ENCODE measurements at places on chromosomes 13 and 19.
A peak's percentile ranks its signal among the peaks of the same experiment; 100 is the strongest.

DNA sequence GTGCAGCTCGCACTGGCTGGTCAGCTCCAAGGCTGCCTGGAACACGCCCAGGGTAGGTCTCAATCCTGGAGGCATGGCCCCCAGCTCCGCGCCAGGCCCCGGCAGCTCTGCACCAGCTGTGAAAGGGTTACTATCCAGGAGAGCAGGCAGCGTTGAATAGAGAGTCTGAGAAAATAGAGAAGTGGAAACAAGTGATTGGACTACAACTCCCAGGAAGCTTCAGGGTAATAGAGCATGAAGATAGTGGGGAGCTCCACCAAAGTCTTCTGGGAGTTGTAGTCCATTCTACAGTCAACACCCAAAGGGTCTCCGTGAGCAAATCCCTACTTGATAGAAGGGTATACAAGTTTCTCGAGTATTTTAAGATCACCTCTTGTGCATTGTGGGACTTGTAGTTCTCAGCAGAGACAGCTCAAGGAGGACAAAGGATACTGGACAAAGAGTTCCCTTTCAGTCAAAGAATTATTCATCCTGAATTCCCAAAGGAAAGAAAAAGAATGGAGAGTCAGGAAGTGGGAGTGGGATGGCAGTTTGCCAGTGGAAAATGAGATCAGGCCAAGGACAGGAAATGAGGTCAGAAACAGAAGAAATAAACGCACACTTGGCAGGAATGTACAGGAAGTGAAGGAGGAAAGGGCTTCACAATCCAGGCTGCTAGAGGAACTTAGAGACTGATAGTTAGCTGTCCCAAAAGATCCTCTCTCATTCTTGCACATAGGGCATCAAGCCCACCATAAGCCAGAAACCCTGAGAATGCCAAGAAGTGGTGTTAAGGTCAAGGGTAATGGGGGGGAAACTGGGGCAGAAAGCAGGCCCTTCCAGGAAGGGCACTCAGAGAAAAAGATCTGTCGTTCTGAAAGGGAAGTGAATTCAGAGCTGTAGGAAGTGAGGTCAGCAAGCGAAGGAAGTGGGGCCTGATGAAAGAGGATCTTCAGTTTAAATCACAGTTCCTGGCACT lies 5.5 kb upstream of the MAMSTR start:
- DNase-seq: peak; percentile 97

DNA sequence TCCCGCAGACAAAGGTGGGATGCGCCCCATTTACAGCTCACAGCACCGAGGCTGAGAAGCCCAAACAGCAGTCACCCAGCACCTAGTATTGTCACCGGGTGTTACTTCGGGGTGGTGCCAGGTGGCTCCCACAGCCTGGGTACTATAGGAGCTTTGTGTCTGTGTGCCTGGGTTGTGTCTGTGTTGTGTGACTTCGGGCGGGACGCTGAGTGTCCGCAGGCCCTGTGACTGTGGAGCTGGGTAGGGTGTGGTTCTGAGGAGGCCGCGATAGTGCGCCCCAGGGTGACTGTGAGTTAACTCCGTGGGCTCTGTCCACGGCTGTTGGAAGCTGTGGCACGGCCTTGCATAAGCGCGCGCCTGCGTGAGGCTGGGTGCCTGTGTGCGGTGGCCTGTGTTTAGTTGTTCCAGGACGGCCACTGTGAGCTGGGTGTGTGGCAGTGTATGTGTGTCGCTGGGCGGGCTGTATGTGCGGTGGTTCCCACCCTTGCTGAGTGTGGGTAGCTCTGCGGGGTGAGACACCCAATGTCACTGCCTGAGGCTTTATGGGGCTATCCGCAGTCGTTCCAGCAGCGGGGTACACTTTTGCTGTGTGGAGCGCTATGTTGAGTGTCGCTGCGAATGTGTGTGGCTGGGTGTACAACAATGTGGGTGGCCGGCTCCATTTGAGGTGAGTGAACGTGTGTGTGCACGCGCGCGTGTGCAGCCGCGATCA lies 559 bp upstream of the SSBP4 start:
- peak; percentile 72 for DNase-seq

- DNase-seq: no peak
Measured at GRCh38 chr13:71661921-71662320, 205.1 kb downstream of the DACH1 start.

GRCh38 chr19:44741841-44742329 lies 6.6 kb upstream of the BCL3 start:
- DNase-seq: peak; percentile 98

- DNase-seq: no peak
Measured at GRCh38 chr13:98110749-98111148, 32.1 kb upstream of the FARP1 start.

DNA sequence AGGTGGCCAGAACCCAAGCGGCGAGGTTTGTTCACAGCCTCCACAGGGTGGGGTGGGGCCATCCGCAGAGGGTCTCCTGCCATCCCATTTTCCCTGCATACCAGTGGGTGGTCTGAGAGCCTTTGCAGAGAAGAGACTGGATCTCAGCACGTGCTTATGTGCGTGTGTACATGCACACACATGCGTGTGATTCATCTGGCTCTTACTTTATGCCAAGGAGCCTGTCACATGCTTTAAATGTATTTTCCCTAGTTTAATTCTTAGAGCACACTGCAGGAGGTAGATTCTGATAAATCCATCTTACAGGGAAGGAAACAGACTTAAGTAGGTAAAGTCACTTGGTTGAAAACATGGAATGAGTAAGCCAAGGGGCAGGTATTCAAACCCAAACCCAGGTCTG lies 47.1 kb downstream of the CAPN12 start:
- no peak for DNase-seq

- DNase-seq: peak; percentile 76
Measured at GRCh38 chr19:13597640-13598039, 91.4 kb upstream of the CACNA1A start.

DNA sequence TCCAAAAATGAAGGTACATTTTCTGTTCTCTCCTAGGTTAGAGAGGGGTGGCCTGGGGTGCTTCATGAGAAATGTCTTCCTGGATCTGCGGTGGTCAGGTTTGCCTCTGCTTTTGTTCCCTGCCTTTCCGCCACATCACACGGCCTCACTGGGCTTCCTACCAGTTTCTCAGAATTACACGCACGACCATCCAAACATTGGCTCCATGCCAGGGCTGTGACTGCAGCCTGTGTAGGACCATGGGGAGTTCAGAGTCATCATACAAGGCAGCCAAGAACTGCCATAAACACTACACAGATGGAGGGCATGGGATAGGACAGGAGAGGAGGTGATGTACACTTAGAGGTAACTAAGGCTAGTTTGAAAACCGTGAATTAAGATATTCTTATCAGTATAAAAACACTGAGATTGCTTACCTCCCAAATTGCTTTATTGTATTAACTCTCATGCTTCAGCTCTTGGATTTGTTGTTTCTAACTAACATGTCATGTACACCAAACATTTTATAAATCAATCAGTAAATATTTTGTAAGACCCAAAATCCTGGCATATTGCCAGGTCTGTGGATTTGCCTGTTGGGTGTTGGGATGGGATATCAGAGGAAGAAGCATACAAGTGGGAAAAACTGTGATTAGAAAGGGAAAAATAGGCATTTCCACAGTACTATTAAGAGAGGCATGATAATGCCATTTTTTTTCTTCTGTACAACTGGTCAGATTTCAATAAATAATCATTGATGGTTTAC lies 45.2 kb downstream of the CDADC1 start:
- DNase-seq: peak; percentile 55

GRCh38 chr13:55230570-55230908 lies 1910.2 kb upstream of the PRR20A start:
- DNase-seq: no peak

DNA sequence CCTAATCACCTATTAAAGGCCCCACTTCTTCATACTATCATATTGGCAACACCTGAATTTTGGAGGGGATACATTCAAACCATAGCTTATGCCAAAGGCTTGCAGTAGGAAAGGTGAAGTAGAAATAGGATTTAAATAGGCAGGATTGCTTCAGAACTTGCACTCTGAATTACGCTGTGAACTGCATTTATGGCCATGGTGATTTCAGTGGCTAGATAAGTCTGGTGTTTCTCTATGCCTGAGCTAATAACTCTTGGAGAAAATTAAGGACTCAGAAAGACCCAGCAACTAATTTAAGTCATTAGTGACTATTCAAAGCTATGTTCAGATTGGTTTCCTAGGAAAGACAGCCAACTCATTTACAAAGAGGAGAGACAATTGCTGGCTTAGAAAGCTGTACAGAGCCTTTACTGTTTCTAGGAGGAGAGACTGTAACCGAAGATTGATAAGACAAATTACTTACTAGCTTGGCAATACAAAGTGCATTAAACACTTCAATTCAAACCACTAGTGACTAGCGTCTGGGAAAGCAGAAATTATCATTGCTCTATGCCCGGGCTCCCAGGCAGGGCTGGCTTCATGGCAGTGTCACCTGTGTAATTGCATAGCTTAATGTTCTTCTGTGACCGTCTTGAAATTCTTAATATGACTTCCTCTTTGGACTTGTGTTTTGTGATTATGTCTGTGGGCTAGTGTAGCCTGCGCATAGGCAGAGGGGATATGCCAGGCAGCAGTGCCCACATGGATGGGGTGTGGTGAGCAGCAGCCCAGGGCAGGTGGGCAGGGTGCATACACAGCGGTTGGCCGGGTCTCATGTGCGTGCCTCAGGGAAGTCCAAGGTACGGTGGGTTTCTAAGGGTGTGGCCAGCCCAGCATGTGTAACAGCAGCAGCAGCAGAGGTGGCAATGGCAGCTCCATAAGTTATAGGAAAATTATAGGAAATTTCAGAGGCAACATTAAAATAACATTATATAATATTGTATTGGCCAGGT lies 60.1 kb downstream of the KL start:
- DNase-seq: no peak

DNA sequence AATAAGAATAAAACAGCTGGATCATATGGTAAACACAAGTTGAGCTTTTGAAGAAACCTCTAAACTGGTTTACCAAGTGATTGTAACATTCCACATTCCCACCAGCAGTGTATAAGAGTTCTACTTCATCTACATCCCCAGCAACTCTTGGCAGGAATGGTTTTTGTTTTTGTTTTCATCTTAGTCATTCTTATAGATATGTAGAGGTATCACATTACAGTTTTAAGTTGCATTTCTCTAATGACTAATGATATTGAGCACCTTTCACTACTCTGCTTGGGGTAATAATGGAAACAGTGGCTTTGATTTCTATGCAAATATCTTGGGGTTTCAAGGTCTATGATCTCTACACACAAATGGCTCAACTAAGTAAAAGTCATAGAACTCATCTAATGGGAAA lies 614.5 kb downstream of the TBC1D4 start:
- DNase-seq: no peak

DNA sequence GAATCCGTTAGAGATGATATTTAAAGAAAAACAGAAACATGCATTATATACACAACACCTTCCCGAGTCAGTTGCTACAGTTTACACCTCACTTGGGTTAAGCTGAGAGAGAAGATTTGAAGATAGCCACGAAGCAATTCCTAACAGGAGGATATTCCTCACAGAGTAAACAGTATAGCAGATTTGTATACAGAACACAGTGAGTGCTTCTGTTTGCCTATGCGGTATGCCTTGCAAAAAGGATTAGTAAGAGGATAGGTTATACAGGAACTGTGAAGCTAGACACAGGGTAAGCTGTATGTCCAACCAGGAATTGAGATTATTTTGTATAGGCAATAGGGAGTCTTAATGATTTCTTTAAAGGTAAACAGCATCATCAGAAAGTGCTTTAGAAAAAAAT lies 471.8 kb downstream of the LIG4 start:
- DNase-seq: no peak

- no peak for DNase-seq
Measured at GRCh38 chr19:28487999-28488398, 725.0 kb downstream of the UQCRFS1 start.

DNA sequence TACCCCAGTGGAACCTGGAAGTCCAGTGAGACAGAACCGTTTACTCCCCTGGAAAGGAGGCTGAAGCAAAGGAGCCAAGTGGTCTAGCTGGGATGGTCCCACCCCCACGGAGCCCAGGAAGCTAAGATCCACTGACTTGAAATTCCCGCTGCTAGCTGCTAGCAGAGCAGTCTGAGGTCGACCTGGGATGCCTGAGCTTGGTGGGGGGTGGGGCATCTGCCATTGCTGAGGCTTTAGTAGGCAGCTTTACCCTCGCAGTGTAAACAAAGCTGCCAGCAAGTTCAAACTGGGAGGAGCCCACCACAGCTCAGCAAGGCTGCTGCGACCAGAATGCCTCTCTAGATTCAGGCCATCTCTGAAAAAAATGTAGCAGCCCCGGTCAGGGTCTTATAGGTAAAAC lies 437.0 kb downstream of the SUCLA2 start:
- no peak for DNase-seq

- no peak for DNase-seq
Measured at GRCh38 chr19:2482354-2483038, 6.6 kb downstream of the GADD45B start.

GRCh38 chr13:38954844-38955243 lies 35.8 kb downstream of the STOML3 start:
- DNase-seq: no peak

DNA sequence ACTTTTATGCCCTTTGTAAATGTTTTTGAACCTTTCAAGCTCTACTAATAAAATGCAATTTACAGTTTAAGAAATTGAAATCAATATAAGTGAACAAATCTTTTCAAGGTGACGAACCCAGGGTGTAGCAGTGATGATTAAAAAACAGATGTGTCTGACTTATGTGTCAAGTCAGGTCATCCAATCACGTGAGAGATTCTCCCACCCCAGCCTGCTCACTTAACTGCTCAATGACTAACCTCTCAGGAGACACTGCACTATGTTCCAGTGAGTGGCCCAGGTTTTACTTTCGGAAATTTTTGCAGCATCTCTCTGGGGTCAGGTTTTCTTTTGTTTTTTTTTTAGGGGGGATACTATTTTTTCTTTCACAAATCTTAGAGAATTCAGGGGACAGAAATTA lies 60.7 kb downstream of the ZNF429 start:
- peak; percentile 16 for DNase-seq

GRCh38 chr19:15869109-15869555 lies 28.7 kb downstream of the CYP4F2 start:
- DNase-seq: peak; percentile 83

DNA sequence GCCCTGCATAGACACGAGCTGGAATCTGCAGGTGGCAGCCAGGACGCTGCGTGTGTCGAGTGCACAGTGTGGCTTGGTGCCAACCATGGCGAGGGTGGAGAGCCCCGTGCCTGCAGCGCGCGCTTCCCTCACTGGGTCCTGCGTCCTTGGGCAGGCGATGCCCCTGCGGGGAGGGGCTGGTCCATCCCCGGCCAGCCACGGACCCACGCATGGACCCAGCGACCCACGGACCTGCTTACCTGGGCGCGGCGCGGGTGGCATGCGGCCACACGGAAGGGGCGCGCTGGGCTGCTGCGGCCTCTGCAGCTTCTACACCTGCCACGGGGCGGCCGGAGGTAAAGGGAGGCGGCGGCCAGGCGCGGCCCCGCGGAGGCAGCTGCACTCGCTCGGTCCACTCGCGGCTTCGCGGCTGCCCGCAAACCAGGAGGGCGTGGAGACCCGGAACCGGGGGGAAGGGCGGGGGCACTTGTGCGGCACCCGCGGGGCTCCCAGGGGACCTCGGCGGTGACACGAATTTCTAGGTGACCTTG lies 569 bp upstream of the MCF2L start:
- peak; percentile 79 for DNase-seq

- DNase-seq: no peak
Measured at GRCh38 chr13:45040622-45041021, 51.3 kb downstream of the GPALPP1 start.

GRCh38 chr13:49225223-49226042 lies 5.3 kb downstream of the MLNR start:
- no peak for DNase-seq

GRCh38 chr19:16367261-16367683 lies 42.6 kb downstream of the KLF2 start:
- DNase-seq: peak; percentile 92

- DNase-seq: no peak
Measured at GRCh38 chr19:18772620-18773587, 18.2 kb downstream of the COMP start.

GRCh38 chr19:13104360-13104847 lies 1.7 kb upstream of the LYL1 start:
- DNase-seq: peak; percentile 100
